COR-L47 (cell line): ENCODE measurements at places on chromosomes 7 and 10.

DNA sequence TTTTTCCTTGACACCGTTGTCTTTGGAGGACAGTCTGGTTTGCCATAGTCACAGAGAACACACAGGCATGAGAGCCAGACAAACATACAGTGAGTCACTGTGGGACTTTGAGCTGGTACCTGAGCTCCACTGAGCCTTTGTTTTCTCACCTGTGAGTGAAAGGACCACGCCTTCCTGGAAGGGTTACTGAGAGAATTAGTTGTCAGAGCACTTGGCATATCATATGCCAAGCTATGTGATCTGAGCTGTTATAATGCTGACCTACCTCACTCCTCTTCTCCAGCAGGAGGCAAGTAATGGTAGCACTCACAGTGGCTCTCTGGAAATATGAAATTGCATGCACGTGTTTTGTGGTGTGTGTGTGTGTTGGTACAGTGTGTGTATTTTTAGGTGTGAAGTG, 59.7 kb downstream of the CXCL12 start:
- no peak for DNase-seq

- no peak for DNase-seq
Observed at GRCh38 chr10:6058682-6059475, 3.3 kb downstream of the IL2RA start.

DNA sequence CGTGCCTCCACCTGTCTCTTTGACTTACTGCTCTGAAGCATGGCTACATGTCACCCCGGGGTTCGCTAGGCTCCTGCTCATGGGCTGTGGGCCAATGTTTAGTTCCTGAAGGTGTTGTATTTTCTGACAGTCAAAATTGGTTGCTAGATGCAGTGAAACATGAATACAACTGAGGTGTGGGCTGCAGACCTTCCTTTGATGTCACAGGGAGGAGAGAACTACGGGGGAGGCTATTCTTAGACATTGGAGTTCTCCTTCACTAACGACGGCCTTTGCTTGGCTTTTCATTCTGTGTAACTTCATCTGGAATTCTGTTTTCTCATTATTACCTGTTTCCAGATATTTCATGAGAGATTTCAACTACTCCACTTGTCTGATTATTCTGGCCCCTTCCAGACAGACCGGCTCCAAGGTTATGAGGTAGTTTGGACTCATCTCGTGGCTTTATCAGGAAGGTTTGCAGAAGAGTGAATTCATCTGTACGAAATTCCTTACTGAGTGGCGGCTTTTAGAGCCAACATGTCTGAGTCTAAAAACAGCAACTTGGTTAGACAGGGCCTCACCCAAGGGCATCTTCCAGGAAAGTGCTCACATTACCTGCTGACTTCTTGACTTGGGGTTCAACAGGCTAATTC, 774.7 kb downstream of the SUGCT start:
- no peak for DNase-seq

GRCh38 chr10:100968062-100968736, 1.1 kb upstream of the SEMA4G start:
- DNase-seq = no peak

- no peak for DNase-seq
Observed at GRCh38 chr7:157548691-157549303, 212.0 kb downstream of the DNAJB6 start.

GRCh38 chr10:77500754-77501151, 136.9 kb downstream of the KCNMA1 start:
- DNase-seq = no peak

GRCh38 chr7:149879271-149879743, 5.5 kb downstream of the ATP6V0E2 start:
- no peak for DNase-seq

DNA sequence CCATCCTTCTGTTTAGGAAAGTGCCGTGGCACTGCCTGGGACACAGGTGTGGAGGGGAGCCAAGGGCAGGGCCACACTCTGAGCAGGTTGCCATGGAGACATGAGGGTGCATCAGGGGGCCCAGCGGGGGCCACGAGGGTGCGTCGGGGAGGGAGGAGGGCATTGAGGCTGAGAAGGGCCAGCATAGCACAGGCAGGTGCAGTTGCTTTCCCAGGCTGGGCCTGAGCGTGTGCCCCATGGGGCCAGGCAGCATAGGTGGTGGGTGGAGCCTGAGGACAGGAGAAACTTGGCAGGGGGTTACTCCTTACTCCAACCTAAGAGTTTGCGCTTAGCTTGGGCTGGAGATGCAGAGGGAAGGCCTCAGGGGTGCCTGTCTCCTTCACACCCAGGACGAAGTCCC, 15.2 kb downstream of the YKT6 start:
- peak; percentile 83 for DNase-seq

DNA sequence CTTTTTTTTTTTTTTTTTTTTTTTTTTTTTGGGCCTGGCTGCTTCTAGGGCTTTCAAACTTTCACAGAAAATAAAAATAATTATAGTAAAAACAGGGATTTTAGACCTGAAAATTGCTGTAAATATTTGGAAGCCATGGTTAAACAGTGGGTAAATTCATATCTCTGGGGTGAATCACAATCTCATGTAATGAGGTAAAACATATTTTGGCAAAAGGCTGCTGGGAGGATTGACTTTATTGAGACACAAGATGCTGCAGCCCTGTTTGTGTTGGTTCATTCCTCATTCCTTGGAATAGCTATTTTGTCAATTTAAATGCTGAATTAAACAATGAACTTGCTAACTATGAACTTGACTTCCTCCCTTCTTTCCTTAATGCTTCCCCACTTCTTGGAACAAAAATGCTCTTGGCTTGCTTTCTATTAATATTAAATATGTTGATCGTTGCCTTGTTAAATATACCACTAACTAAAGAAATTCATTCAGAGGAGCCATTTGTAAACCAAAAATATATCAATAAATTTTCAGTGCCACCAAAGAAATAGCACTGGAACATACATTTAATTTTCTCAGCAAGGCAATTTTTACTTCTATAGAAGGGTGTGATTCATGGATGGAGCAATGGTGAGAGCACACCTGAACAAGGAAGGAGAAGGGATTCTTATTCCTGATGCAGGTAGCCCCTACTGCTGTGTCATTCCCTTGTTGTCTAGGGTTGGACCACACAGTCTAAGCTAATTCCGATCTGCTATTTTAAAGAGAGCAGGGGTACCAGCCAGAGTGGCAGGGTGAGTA, 24.6 kb downstream of the AGK start:
- no peak for DNase-seq

- DNase-seq = no peak
Observed at GRCh38 chr10:35745617-35746403, 103.7 kb upstream of the FZD8 start.

DNA sequence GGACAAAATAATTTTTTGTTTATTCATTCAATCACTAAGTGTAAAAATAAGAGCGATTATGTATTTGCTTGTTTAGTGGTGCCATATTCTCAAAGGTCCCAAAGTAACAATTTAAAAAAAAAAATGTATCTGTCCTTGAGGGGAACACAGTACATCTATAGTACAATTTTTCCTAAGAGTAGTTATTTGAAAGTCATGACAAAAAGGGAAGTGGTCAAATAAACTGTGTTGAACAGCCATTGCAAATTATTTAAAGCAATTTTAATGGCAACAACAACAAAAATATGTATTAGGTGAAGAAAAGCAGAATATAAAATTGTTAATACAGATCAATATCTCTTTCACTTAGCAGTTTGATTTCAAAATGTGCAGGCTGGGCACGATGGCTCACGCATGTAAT, 943.5 kb downstream of the CNTNAP2 start:
- DNase-seq = no peak

DNA sequence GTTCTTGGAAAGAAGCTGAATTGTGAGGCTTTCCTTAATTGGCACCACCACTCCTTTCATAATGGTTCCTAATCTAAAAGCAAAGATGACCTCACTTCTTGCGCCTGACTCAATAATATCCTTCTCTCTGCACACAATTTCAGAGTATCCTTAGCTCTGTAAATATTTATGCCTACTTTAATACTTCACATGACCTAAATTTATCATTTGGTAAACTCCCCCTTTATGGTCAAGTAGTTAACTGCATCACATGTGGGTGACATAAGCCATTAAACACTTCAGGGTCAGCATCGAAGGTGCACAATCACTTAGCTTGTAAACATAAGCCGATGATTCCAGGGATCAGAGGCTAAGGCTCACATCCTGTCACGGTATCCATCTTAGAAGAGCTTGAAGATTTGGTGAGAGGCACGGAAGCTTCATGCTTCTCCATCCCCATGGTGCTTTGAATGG, 7.3 kb upstream of the RHOBTB1 start:
- DNase-seq = no peak

- no peak for DNase-seq
Observed at GRCh38 chr10:112991888-112992491, 41.9 kb downstream of the TCF7L2 start.

- DNase-seq = peak; percentile 6
Observed at GRCh38 chr10:60883187-60883586, 60.8 kb downstream of the RHOBTB1 start.

GRCh38 chr10:74968667-74969061, 142.3 kb downstream of the KAT6B start:
- no peak for DNase-seq

DNA sequence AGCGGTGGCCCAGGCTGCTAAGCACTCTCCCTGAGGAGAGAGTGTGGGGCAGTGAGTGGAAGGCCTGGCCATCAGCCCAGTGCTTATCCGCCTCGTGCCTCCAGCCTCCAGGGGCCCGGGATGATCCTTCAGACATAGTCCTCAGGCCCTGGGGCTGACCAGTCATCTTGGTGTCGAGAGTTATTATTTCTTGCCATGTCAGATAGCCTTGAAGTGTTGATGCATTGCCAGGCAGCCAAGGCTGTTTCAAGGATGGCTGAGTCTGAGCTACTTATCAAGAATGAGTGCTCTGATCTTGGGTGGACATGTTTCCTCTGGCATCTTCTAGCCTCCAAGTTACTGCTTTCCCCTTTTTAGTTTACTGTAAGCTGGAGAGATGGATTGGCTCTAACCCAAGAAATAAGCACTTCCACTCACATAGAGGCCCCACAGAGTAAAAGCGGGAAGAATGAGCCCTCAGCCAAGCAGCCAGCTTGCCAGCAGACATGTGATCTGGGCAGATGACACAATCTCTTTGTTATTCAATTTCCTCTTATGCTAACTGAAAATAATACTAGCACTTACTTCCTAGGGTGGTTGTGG, 136.5 kb upstream of the NAMPT start:
- DNase-seq = peak; percentile 11

- no peak for DNase-seq
Observed at GRCh38 chr7:70920876-70921275, 211.1 kb upstream of the GALNT17 start.

- DNase-seq = no peak
Observed at GRCh38 chr10:126704649-126705048, 34.2 kb upstream of the C10orf90 start.

DNA sequence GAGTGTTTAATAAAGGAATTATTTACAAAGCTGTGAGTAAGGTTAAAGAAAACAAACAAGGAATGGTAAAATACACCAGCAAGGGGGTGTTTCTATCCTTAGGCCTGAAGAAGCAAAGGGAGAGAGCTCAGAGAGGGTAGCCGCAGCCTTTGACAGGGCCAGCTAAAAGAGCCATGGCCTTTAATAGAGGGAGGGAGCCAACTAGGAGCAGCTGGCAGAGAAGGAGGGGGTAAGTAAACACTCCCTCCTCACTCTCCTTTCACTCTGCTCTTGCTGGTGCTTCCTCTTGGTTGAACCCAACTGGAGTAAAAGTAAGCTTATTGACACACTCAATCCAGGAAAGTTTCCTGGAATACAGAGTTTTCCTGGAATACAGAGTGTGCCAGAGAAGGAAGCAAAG, 87.5 kb downstream of the CH25H start:
- no peak for DNase-seq

DNA sequence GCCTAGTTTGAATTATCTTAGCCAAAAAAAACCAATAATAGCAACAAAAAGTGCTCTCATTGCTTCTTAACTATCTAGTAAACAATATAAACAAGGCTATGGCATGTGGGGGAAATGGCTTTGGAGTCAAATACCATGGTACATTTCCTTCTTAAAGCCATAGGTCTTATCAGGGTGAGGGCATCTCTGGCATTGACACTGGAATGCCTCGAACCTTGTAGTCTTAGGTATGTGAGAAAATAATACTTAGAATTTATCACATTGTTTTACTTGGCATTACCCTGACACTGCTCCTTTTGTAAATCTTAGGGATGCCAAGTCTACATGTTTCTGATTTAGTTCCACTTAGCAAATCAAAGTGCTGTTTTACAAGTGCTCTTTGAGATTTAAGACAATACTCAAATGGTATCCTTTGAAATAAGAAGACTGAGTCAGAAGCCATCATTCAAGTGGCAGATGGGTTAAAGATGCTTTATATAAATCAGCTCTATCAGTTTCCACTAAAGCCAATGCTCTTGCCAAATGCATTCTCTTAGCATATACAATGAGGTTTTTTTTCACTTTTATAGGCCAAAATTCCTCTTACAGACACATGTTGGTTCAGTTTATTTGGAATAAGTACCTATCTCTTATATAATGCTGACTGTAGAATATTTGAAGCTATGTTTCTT, 155.2 kb downstream of the HPSE2 start:
- DNase-seq = no peak

DNA sequence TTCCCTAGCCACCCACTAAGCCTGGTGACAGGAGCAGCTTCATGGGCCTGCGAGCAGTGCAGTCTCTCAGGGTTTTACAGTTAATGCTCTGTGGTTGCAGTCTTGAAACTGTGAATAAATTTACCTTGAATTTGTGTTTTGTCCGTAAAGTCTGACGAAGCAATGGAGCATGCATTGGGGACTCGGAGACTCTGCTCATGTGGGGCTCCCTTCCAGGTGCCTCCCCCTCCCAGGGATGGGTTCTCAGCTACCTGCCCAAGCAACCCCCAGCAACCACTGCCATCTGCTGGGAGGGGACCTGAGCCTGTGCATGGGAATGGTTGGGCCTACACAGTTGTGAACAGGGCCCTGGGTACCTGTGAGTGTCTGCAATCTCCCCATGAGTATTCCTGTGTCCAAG, 36.3 kb upstream of the IKZF1 start:
- no peak for DNase-seq

GRCh38 chr7:137020351-137020750, 151.9 kb downstream of the CHRM2 start:
- DNase-seq = no peak

- no peak for DNase-seq
Observed at GRCh38 chr10:121260377-121260776, 337.9 kb downstream of the FGFR2 start.

DNA sequence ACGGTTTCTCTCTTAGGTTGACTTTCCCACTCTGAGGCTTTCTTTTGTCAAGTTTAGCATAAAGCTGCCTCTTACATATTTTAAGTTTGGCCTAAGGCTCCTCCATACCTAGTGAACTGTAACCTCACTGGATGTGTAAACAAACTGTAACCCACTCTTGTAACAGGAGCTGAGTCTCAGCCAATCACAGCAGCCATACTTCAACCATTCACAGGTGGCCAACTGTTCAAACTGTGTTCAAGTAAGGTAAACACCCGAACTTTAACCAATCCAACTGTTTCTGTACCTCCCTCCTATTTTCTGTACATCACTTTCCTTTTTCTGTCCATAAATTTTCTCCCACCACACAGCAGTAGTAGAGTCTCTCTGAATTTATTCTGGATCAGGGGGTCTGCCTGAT, 7.7 kb upstream of the NRBF2 start:
- no peak for DNase-seq

DNA sequence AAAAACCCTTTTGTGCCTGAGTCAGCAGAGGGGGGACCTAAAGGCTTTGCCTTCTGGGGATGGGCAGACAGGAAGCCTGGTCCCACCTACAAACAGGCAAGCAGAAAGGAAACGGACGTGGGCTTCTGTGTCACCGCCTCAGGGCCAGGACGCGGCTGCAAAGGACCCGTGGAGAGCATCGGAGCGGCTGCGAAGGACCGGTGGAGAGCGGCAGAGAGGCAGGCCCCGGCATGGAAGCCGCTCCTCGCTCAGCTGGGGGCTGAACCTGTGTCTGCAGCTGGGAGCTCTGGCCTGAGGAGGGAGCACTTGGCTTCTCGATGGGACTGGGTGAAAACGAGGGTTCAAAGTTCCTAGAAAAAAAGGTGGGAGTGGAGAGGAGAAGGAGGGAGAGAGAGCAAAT, 125.4 kb upstream of the PPP2R2D start:
- DNase-seq = no peak
